Stimulated activated CD8-positive, alpha-beta memory T cell treated with anti-CD3 and anti-CD28 coated beads, Interleukin-4, amount 100 ng/mL, for 1 hour (primary cell): ENCODE measurements at places on chromosomes 2 and 18.

- DNase-seq = no peak
Measured at GRCh38 chr2:231245249-231246094, 47.0 kb downstream of the ARMC9 start.

DNA sequence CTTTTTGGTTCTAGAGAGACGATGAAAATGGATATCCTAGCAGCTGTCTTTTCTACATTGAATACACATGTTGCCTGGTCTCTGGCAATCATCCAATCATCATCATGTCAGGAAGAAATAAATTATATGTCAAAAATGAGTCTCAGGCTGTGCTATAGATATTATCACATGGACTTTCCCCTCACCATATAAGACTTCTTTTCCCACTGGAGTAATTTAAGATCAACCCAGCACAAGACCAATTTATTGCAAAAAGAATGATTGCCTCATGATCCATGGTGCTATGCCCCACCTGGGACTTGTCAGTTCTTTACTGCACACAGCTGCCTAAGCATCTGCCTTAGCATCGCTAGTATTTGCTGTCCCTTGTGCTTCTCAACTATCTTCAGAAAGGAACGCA lies 783.7 kb upstream of the TMEFF2 start:
- no peak for DNase-seq

GRCh38 chr2:40343902-40344301 lies 108.0 kb downstream of the SLC8A1 start:
- no peak for DNase-seq

- DNase-seq = no peak
Measured at GRCh38 chr2:97354576-97354975, 235.1 kb downstream of the ANKRD36B start.

DNA sequence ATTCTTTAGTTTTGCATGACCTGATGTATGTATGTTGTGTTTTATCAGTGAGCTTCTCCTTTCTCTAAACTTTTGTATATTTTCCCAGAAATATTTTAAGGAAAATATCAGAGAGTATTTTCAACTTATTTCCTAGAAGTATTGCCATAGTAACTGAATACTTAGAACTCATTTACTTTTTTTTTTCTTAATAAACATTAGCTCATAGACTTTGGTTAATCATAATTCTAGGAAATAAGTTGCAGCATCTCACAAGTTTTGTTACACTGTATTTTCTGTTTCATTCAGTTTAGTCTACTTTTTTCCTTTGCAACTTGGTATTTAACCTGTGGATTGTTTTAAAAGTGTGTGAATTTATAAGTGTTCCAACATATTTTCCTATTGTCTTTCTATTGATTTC lies 27.5 kb downstream of the SMCHD1 start:
- no peak for DNase-seq
